ENCODE measurements at places on chromosomes 7 and 10.

DNA sequence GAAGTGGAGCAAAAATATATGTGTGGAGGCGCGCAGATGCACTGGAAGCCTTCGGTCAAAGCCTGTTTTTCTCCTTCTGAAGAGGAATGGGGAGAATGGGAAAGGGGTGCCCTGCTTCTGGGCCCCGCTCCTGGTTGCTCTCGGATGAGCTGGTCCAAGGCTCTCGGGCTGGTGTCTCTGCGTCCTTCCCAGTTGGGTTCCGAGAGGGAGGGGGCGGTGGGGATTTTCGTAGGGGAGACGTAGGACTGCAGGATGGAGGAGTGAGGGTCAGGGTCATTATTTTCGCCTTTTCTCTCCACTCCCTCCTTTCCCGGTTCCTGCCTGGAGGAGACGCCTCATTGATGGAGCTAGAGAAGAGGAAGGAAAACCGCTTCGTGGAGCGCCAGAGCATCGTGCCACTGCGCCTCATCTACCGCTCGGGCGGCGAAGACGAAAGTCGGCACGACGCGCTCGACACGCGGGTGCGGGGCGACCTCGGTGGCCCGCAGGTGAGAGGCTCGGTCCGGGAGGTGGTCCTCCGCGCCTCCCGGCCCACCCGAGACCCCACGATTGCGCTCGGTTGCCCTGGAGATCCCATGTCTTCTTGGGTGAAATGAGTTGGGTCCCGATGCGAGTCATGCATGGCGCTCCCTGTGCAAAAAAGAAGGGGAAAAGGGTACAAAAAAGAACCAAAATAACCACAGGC lies 790 bp downstream of the ADAM22 start:
- DNase-seq = no peak

- DNase-seq = no peak
These were observed 20.4 kb upstream of the C10orf71 start for GRCh38 chr10:49278497-49278981.

DNA sequence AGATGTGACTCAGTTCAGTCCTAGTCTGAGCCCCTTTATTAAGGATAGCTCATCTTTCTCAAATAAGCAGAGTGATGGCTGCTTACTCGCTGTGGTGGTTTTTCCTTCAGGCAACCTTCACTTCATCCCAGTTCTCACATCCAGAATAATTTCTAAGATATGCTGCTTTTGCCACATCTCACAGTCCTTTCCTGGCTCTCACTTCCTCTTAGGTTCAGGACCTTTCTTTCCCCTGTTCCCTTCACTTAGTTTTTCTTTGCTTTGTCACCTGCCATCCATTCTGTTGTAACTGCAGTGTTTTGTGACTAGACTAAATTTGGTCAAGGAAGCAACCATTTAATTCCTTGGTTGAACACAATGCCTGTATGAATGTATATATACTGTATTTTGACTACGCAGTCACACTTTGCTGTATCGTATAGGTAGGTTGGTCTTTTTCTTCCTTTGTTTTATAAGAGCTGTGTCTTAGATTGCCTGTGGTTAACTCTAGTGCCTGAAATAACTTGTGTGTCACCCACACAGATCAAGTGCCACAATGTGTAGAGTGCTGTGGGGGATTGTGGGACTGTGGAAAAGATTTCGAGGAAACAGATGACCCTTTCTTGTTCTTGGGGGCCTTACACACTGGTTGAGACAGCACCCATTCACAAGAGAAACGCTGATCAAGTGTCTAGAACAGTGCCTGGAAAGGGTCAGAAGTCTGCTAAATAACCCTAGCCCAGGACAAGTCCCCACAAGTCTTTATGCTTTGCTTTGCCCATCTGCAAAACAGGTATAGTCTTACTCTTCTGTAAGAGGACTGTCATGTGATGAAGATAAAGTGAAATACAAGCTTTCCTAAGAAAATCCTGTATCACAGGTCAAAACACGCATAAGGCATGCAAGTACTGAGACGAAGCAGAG lies 2.6 kb downstream of the ZNF655 start:
- no peak for DNase-seq

DNA sequence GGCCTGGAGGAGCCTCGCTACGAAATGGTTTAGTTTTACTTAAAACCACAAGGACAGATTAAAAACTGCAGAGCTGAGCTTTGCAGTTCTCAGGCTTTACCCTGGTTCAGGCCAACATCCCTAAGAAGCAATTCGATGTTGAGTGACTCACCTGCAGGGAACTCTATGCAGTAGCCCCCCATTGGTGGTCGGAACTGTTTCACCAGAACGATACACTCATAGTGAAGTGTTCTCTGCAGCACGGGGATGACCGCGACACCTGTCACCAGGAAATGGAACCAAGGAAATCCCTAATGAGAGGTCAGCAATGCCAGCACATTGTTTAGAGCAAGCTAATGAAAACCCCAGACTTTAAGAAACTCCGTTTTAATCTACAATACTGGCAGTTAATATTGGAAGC lies 18.0 kb downstream of the NUDT5 start:
- DNase-seq = no peak

GRCh38 chr7:157840174-157840913 lies 503.5 kb downstream of the DNAJB6 start:
- no peak for DNase-seq

DNA sequence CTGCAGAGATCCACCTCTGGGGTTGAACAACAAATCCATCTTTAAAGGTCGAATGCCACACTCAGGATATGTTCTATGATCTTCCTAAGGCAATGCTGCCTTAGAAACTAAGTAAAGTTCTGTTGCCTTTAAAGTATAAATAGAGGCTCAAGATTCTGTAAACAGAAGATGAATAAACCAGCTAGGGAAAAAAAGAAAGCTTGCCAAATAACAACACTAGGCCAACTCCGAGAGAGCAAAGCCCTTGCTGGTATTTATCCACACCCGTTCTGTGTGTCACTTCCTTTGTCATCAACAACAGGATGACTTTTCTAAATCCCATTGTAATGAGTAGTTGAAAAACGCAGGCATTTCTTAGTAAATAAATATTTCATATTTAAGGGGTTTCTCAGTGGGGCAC lies 330.0 kb upstream of the GLI3 start:
- DNase-seq = no peak

- DNase-seq = no peak
These were observed 110.6 kb downstream of the RAB11FIP2 start for GRCh38 chr10:117936141-117936540.

DNA sequence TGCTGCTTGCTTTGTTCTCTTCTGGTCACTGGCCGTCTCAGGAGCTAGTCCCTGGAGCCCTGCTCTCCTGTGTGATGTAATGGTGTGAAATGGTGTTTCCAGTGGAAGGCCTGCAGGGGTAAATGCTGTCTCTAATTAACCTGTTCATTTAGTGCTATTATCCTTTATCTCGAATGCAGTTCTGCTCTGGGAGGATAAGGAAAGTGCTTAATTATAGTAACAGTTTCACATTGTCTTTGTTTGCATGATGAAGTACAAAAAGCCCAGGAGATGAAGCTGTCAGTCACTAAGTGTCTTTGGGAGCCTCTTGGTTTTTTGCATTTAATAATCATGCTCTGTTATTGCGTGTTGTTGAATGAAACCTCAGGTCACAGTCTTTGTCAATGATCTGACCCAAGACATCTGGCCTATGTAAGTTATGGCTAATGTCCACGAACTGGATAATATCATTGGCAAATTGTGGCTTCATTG lies 755.3 kb upstream of the GALNT17 start:
- DNase-seq = no peak

DNA sequence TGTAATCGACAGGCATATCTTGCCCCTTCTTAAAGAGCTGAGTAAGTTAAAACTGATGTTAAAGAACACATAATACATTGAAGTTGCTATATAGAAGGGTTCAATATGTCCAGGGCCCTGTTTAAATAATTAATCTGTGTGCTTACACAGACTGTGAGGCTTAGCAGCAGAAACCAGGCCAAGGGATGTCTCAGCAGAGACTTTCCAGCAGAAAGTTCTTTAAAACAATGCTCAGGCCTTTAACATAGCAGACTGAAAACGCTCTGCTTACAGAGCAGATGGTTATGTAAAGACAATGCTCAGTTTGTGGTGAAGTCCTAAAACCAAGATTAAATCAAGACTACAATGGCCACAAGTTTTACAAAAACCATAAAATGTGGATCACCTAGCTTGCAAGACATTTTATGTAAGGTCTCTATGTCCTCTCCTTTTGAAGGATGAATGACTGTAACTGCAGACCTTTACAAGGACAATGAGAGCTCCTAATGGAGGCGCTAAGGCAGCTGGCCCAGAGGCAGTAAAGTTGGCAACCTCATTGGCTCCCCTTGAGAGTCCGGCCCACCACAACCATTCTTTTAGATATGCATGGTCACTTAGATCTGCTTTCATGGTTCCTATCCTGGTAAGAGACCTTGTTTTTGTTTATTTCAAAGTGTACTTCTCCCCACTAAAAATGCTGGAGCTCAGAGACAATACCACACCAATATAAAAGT lies 56.3 kb downstream of the FZD1 start:
- no peak for DNase-seq

DNA sequence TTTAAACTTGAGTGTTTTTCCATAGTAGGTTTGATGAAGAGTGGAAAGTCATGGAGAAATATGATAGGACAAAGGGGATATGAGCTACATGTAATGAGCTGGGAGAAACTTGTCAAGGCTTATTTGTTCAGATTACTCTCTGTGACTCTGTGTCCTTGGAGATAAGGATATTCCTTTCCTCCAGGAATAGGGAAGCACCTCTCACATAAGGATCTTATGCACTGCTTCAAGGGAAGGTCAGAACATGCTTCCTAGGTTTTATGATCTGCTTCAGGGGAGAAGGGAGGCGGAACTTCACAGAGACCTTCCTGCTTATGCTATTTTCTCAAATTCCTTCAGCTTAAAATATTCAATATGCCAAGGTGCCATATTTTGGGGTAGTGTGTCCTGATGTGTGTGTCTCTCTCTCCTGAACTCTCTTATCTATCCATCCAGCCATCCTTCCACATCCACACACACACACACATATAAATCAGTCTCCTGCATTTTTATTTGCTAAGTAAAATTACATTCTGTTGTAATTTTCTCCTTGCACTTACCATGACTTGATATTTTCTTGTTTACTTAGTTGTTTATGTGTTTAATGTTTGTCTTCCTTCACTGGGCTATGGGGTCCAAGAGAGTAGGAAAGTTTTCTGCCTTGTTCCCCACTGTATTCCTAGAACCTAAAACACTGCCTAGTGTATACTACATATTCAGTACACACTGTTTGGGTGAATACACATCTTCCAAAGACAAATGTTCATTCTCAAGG lies 26.4 kb downstream of the ARL4A start:
- no peak for DNase-seq

- no peak for DNase-seq
These were observed 87.1 kb upstream of the STEAP1 start for GRCh38 chr7:90067171-90067570.

DNA sequence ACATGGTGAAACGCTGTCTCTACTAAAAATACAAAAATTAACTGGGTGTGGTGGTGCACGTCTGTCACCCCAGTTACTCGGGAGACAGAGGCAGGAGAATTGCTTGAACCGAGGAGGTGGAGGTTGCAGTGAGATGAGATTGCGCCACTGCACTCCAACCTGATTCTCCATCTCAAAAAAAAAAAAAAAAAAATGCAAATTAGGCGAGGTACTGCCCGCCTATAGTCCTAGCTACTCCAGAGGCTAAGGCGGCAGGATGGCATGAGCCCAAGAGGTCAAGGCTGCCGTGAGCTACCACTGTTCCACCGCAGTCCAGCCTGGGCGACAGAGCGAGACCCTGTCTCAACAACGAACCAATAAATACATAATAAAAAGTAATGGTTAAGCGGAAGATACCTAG lies 1.1 kb upstream of the EIF4H start:
- DNase-seq = no peak

DNA sequence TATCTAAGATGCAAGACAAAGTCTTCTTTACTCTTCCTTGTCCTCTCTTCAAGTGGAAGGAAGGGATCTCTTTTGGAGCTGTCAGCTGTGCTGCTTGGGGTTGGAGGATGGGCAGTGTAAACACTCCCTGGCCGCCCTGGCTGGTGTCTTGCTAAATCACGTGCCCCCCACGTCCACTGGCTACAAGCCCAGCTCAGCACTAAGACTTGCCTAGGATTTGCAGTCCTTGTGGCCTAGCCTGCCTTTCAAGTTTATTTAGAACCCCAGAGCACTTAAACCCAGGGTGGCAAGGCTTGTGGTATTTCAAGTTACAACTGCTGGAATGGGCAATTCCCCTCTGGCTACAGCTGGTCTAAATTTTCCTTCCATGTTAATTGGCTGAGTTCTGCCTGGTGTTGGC lies 272.4 kb upstream of the MYO3A start:
- DNase-seq = no peak

DNA sequence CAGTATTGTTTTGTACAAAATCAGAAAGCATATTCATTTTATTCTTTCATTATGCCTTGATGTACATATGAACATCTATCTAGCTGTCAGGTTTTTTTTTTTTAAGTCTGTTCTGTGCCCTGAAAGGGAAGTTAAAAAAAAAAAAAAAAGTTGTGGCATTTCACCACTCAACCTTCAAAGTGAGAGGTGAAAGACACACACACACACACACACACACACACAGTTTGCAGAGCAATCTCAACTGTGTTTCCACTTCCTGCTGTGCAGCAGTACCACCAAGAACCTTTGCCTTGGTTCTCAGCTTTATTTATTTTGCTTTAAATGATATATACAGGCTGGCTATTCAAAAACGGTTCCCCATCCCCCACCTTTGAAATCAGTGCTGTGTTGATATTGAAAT lies 955.6 kb downstream of the GATA3 start:
- no peak for DNase-seq

GRCh38 chr10:52621635-52622079 lies 150.9 kb downstream of the MBL2 start:
- DNase-seq = no peak

- DNase-seq = no peak
These were observed 22.0 kb downstream of the IMMP2L start for GRCh38 chr7:111540199-111540815.

GRCh38 chr10:1328981-1329614 lies 272.9 kb downstream of the WDR37 start:
- no peak for DNase-seq

DNA sequence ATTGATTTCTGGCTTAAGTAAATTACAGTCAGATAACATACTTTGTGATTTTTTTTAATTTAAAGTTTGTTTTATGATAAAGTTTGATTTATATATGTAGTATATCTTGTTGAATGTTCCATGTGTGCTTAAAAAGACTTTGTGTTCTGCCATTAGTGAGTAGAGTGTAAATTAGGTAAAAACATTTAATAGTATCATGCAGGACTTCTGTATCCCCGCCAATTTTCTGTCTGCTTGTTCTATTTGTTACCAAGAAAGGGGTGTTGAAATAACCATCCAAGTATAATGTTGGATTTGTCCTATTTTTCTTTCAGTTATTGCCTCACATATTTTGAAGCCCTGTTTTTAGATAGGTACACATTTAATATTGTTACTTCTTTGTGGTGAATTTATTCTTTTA lies 172.1 kb downstream of the CAMK1D start:
- DNase-seq = no peak

DNA sequence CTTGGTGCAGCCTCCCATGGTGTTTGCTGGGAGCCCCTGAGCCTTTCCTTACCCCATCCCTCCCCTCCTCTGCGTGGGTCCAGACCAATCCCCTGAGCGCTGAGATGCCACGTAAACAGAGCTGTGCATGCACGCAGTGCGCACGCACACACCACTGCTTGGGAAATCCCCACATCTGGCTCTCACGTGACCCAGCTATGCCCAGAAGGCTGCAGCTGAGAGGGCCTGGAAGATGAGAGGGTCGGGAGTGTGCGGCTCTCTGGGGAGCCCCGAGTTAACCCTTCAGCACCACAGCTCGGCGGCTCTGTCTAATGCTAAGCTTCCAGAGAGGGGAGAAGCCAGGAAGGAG lies 177.2 kb downstream of the SH3PXD2A start:
- peak; percentile 77 for DNase-seq

GRCh38 chr7:78594156-78594555 lies 795.6 kb downstream of the PHTF2 start:
- DNase-seq = no peak
